ENCODE measurements at places on chromosomes 5 and 9.

- H3K36me3 ChIP-seq: no peaks in the 10 kb centered on the region
- no peak overlapping the region for H3K4me3 ChIP-seq
- no peaks in the 10 kb centered on the region for H3K27me3 ChIP-seq
- no peak for DNase-seq
- H3K4me1 ChIP-seq: no peaks in the 10 kb centered on the region
Measured at GRCh38 chr9:4569101-4569500, 78.8 kb downstream of the SLC1A1 start.

- H3K36me3 ChIP-seq: no peaks in the 10 kb centered on the region
- no peak for DNase-seq
- H3K27me3 ChIP-seq: no peaks in the 10 kb centered on the region
- H3K4me1 ChIP-seq: no peaks in the 10 kb centered on the region
- no peak overlapping the region for H3K4me3 ChIP-seq
- no peak overlapping the region for H3K27ac ChIP-seq
Measured at GRCh38 chr5:141867139-141867538, 11.1 kb downstream of the PCDH1 start.

- DNase-seq: no peak
- no peak overlapping the region for H3K27ac ChIP-seq
- no peak overlapping the region for H3K4me3 ChIP-seq
- H3K27me3 ChIP-seq: no peaks in the 10 kb centered on the region
- no peaks in the 10 kb centered on the region for H3K4me1 ChIP-seq
Measured at GRCh38 chr9:120212153-120212852, 367.7 kb downstream of the CDK5RAP2 start.

- H3K27me3 ChIP-seq: no peaks in the 10 kb centered on the region
- no peak overlapping the region for H3K4me3 ChIP-seq
- H3K36me3 ChIP-seq: no peaks in the 10 kb centered on the region
- no peak for DNase-seq
- H3K27ac ChIP-seq: no peak overlapping the region
Measured at GRCh38 chr9:450057-450456, 235.4 kb downstream of the DOCK8 start.

- H3K4me1 ChIP-seq: no peaks in the 10 kb centered on the region
- no peaks in the 10 kb centered on the region for H3K27me3 ChIP-seq
Measured at GRCh38 chr9:104675611-104676010, 18.7 kb upstream of the OR13D1 start.

DNA sequence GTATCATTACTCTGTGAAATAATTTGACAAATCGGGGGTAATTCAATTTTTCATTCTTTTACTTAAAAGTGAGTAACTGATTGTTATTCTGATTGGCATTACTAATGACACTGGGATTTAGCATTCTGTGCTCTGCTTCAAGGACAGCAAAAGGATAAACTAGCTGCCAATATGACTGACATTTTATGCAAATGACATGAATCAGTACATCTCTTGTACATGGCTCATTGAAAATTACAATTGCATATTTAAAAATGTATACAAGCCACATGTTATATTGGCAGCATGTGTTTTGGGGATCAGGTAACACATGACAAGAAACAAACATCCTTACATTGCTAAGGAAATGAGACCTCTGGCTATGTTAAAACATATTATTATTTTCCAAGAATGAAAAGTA, 79.0 kb downstream of the SMC2 start:
- H3K27ac ChIP-seq: no peak overlapping the region
- no peak overlapping the region for H3K4me3 ChIP-seq
- no peaks in the 10 kb centered on the region for H3K4me1 ChIP-seq
- no peaks in the 10 kb centered on the region for H3K27me3 ChIP-seq
- DNase-seq: no peak

- no peaks in the 10 kb centered on the region for H3K4me1 ChIP-seq
- no peaks in the 10 kb centered on the region for H3K36me3 ChIP-seq
- H3K27ac ChIP-seq: no peak overlapping the region
- no peak for DNase-seq
Measured at GRCh38 chr5:53262348-53262970, 152.9 kb upstream of the MOCS2 start.

GRCh38 chr5:104267320-104268015, 704.9 kb upstream of the NUDT12 start:
- H3K4me3 ChIP-seq: no peak overlapping the region
- peaks cover 1% of the 10 kb centered on the region for H3K4me1 ChIP-seq
- no peaks in the 10 kb centered on the region for H3K36me3 ChIP-seq

GRCh38 chr9:94782355-94783101, 56.0 kb downstream of the AOPEP start:
- no peaks in the 10 kb centered on the region for H3K27me3 ChIP-seq
- no peaks in the 10 kb centered on the region for H3K36me3 ChIP-seq
- H3K4me3 ChIP-seq: no peak overlapping the region
- DNase-seq: no peak
- H3K4me1 ChIP-seq: peaks cover 3% of the 10 kb centered on the region

- peak overlapping the region; percentile 81 for H3K27ac ChIP-seq
- H3K4me3 ChIP-seq: peak overlapping the region; percentile 65
- H3K36me3 ChIP-seq: no peaks in the 10 kb centered on the region
- DNase-seq: peak; percentile 53
- H3K4me1 ChIP-seq: peaks cover 18% of the 10 kb centered on the region
Measured at GRCh38 chr9:127567035-127567729, 44.9 kb upstream of the STXBP1 start.

- no peak overlapping the region for H3K4me3 ChIP-seq
- H3K4me1 ChIP-seq: peaks cover 2% of the 10 kb centered on the region
- no peak overlapping the region for H3K27ac ChIP-seq
- DNase-seq: no peak
- H3K27me3 ChIP-seq: no peaks in the 10 kb centered on the region
Measured at GRCh38 chr9:69589156-69589555, 83.0 kb downstream of the APBA1 start.

GRCh38 chr9:93962561-93963440, 7.6 kb upstream of the BARX1 start:
- no peaks in the 10 kb centered on the region for H3K36me3 ChIP-seq
- H3K27ac ChIP-seq: no peak overlapping the region
- H3K27me3 ChIP-seq: no peaks in the 10 kb centered on the region

DNA sequence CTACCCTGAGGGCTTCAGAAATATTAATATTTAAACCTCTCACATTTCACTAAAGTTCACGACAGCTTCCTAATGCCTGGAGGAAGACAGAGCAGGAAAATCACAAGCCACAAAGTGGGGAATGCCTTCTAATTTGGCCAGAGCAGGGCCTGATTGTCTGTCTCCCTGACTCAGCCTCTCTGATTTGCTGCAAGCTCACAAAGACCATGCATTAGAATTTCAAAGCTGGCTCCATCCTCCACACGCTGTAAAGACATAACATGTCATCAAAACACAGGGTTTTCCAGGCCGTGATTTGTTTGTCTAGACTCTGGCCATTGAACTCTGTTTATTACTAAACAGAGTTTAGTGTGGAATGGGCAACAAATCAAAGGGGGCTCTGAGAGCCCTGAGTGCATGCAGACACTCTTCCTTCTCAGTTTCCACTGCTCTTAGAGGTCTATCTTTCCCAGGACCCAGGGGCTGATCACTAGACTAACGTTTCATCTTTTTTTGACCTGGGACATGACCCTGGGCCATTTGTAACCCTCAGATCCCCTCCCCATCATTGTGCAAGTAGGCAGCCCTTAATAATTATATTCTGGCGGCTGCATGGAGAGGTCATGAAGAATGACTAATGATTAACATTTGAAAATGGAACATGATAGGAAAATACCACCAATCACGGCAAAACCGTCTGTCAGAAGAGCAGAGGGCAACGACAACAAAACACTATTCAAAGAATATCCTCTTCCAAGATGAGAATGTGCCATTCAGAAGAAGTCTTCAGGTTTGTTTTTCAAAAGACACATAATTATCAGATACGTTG, 140.2 kb downstream of the ENC1 start:
- H3K4me3 ChIP-seq: no peak overlapping the region
- H3K36me3 ChIP-seq: no peaks in the 10 kb centered on the region
- H3K27ac ChIP-seq: no peak overlapping the region
- no peaks in the 10 kb centered on the region for H3K27me3 ChIP-seq
- H3K4me1 ChIP-seq: no peaks in the 10 kb centered on the region
- DNase-seq: no peak

DNA sequence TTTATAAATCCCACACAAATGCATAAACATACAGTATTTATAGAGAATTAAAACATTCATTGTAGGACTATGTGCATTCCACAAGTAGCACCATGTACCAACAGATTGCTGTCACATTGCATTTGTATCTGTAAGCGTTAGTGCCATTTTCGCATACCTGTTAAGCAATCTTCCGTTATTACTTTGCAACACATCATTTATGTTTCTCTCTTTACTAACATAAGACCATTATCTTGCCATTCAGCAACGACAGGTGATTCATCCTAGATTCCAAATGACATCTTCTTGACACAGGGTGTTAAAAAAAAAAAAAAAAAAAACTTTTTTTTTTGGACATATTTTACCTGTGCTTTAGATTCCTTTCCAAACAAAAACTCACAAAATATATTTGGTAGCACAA, 511.8 kb downstream of the ELAVL2 start:
- no peaks in the 10 kb centered on the region for H3K36me3 ChIP-seq
- DNase-seq: no peak
- no peak overlapping the region for H3K4me3 ChIP-seq
- no peaks in the 10 kb centered on the region for H3K27me3 ChIP-seq

DNA sequence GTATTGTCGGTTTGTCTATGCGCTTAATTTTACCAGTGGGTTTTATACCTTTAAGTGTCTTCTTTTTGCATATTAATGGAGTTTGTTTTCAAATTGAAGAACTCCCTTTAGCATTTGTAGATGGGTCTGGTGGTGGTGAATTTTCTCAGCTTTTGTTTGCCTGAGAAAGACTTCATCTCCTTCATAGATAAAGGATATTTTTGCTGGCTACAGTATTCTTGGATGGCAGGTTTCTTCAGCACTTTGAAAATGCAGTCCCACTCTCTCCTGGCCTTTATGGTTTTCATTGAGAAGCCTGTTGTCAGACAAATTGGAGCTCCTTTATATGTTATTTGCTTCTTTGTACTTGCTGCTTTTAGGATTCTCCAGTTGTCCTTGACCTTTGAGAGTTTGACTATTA, 142.1 kb downstream of the RAB3C start:
- no peak overlapping the region for H3K4me3 ChIP-seq
- no peak for DNase-seq
- H3K4me1 ChIP-seq: no peaks in the 10 kb centered on the region

DNA sequence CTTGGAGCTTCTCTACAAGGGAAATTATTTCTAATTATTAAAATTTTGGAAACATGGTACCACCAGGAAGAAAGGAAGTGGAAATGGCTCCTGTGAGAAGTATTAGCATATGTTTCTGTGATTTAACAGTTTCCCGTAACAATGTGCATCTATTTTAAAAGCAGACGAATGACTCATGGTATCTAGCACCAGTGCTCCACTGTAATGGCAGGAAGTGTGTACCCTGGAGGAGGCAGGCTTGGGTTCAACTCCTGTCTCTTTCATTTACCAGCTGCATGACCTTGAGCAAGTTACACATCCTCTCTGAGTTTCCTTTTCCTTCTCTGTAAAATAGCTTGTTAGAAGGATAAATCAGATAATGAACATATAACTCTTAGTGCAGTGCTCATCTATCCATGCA, 41.0 kb upstream of the ANGPTL2 start:
- H3K27ac ChIP-seq: no peak overlapping the region
- no peaks in the 10 kb centered on the region for H3K27me3 ChIP-seq
- no peak for DNase-seq
- no peak overlapping the region for H3K4me3 ChIP-seq
- peaks cover 6% of the 10 kb centered on the region for H3K4me1 ChIP-seq
- no peaks in the 10 kb centered on the region for H3K36me3 ChIP-seq

GRCh38 chr5:137316346-137316736, 182.8 kb downstream of the SPOCK1 start:
- H3K27me3 ChIP-seq: no peaks in the 10 kb centered on the region
- H3K4me3 ChIP-seq: no peak overlapping the region
- no peak for DNase-seq
- no peaks in the 10 kb centered on the region for H3K36me3 ChIP-seq

DNA sequence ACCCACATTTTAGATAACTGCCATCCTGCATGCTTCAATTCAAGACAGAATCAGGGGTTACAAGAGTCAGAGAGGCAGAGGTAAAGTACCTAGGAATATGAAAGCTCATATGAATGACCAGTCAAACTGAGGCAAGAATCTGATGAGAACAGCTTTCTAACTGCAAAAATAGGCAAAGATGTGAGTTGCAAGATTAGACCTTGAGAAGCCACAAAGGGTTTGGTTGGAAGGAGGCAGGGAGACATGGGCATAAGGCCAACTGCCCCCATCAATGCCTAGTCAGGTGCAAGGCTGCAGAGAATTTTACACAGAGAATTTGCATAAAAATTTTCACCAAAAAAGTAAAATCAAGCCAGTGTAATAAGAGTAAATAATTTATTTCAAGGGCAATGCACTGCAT, 12.8 kb downstream of the FAM114A2 start:
- no peaks in the 10 kb centered on the region for H3K36me3 ChIP-seq
- DNase-seq: no peak
- H3K27ac ChIP-seq: no peak overlapping the region
- H3K4me1 ChIP-seq: no peaks in the 10 kb centered on the region
- no peaks in the 10 kb centered on the region for H3K27me3 ChIP-seq

- H3K27ac ChIP-seq: no peak overlapping the region
- H3K27me3 ChIP-seq: no peaks in the 10 kb centered on the region
- H3K4me3 ChIP-seq: peak overlapping the region; percentile 34
- peaks cover 1% of the 10 kb centered on the region for H3K4me1 ChIP-seq
- H3K36me3 ChIP-seq: no peaks in the 10 kb centered on the region
- DNase-seq: peak; percentile 16
Measured at GRCh38 chr5:157651623-157652376, 438 bp downstream of the SOX30 start.

GRCh38 chr9:129650680-129651235, 8.8 kb upstream of the ASB6 start:
- H3K4me3 ChIP-seq: no peak overlapping the region
- H3K4me1 ChIP-seq: peaks cover 8% of the 10 kb centered on the region
- H3K36me3 ChIP-seq: no peaks in the 10 kb centered on the region
- no peaks in the 10 kb centered on the region for H3K27me3 ChIP-seq

- H3K27me3 ChIP-seq: no peaks in the 10 kb centered on the region
- no peaks in the 10 kb centered on the region for H3K4me1 ChIP-seq
- no peak overlapping the region for H3K27ac ChIP-seq
- no peaks in the 10 kb centered on the region for H3K36me3 ChIP-seq
Measured at GRCh38 chr9:97076238-97076637, 37.3 kb upstream of the CTSV start.

- no peaks in the 10 kb centered on the region for H3K27me3 ChIP-seq
- H3K4me3 ChIP-seq: no peak overlapping the region
- no peak for DNase-seq
- no peak overlapping the region for H3K27ac ChIP-seq
Measured at GRCh38 chr5:142844866-142845265, 74.7 kb downstream of the ARHGAP26 start.

GRCh38 chr5:6584101-6584645, 48.7 kb downstream of the NSUN2 start:
- peak overlapping the region; percentile 12 for H3K27ac ChIP-seq
- DNase-seq: no peak
- no peaks in the 10 kb centered on the region for H3K27me3 ChIP-seq
- H3K4me1 ChIP-seq: peaks cover 9% of the 10 kb centered on the region
- H3K36me3 ChIP-seq: no peaks in the 10 kb centered on the region
- no peak overlapping the region for H3K4me3 ChIP-seq

- no peak for DNase-seq
- no peaks in the 10 kb centered on the region for H3K27me3 ChIP-seq
- H3K27ac ChIP-seq: no peak overlapping the region
- H3K4me1 ChIP-seq: peaks cover 1% of the 10 kb centered on the region
- H3K36me3 ChIP-seq: no peaks in the 10 kb centered on the region
- H3K4me3 ChIP-seq: no peak overlapping the region
Measured at GRCh38 chr9:131105952-131106351, 9.6 kb downstream of the AIF1L start.

- no peak for DNase-seq
- no peaks in the 10 kb centered on the region for H3K27me3 ChIP-seq
- no peak overlapping the region for H3K27ac ChIP-seq
- no peaks in the 10 kb centered on the region for H3K36me3 ChIP-seq
Measured at GRCh38 chr5:23825196-23825595, 317.8 kb downstream of the PRDM9 start.

Measured in ovary (tissue), 10 donors.